Neural progenitor cell (in vitro differentiated cells): ENCODE measurements at places on chromosomes 5 and 9. TPM values are rescaled to one million over a fixed set of nuclear protein-coding genes. Genes with fewer than 3 reads are reported as not detected.

DNA sequence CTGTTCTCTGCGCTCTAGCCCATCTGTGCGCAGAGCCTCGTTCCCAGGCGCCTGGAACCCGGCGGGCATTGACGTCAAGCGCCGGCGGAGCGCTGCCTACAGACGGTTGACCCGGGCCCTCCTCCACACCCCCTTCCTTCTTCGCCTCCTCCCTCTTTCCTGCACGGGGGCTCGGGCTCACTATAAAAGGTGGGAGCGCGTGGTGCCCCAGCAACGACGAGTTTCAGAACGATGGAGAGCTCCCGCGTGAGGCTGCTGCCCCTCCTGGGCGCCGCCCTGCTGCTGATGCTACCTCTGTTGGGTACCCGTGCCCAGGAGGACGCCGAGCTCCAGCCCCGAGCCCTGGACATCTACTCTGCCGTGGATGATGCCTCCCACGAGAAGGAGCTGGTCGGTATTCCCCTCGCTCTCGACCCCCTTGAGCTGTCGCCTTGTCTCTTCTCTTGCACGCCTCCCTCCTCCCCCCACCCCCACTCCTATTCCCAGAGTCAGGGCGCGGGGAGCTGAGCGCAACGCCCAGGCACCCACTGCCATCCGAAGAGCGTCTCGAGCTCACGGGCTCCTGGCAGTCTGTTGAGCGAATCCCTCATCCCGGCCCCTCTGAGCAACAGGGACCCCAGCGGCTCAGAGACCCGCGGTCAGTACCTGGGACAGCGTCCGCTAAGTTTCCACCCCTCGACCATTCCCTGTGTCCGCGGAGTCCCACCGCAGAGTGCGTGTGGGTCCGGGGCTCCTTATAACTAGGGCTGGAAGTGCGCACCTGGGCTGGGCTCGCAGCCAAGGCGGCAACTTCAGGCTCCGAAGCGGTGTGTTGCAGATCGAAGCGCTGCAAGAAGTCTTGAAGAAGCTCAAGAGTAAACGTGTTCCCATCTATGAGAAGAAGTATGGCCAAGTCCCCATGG lies at the start of gene CARTPT:
CARTPT (plus strand) TSS at position 213 of the 902 bp plus-strand sequence; CDS start at position 232, 19 bp downstream.
- DNase-seq: peak; percentile 89

The LRRC70 gene
- total RNA-seq: 0.79 and 1.2 TPM in 2 replicates

The BTNL3 gene
- 0.34 TPM in 1 of 2 replicates, not detected in the other for total RNA-seq

GRCh38 chr5:34886392-34887119 lies 28.7 kb downstream of the RAD1 start:
- DNase-seq: no peak

GRCh38 chr5:159131951-159132350 lies 32.2 kb upstream of the EBF1 start:
- no peak for DNase-seq

DNA sequence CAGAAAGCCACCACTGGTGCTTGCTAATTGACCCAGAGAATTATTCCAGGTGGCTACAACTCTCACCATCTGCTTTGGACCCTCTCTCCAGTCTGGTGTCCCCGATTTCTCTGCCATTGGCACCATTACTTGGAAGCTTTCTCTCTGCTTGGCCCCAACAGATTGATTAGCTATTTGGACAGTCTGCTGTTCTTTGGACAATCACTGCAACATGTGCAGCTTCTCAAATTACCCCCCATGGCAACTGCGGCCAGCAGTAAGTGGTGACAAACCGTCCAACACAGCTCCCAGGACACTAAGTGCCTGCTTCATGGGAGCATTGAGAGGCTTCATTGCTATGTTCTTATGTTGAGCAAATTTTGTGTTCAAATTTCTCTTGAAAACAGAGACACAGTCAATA lies 309.8 kb downstream of the TAF11L14 start:
- no peak for DNase-seq

GRCh38 chr5:151030379-151030778 lies 10.0 kb downstream of the GPX3 start:
- DNase-seq: no peak

DNA sequence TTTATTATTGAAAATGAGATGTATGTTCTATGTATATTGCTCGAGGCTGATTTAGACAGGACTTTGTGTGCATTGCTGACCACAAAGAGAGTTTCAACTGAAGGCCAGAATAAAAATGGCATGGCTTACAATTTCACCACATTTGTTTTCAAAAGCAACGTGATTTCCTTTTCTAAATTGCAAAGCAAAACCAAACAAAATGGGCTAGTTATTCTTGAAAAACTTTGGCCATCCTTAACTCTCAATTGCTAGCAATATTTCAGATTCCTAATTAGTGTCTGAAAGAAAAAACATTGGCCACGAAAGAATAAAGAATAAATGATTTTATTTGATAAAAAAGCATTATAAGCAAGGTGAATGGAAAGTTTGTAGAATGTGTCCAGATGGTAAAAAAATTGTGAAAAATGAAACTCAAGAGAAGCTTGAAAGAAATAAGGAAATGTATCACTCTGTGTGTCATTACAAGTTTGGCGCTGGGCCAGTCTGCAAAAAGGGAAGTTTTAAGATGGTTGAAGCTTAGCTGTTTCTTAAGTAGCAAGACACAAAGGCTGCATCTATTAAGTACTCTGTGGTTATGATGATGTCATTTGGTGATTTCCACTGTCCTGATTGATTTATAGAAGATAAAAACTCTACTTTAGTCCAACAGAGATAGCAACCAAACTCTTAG lies 89.2 kb upstream of the PRLR start:
- DNase-seq: no peak

The CDX1 gene
- total RNA-seq: not detected in 2 replicates

The MCTP1 gene
- total RNA-seq: 2.9 and 3.7 TPM in 2 replicates

The TAF11L5 gene
- not detected in 2 replicates for total RNA-seq

The MIGA2 gene
- 10.8 and 39.1 TPM in 2 replicates for total RNA-seq

- peak; percentile 38 for DNase-seq
Observed at GRCh38 chr9:99253772-99254431, 31.8 kb downstream of the SEC61B start.

DNA sequence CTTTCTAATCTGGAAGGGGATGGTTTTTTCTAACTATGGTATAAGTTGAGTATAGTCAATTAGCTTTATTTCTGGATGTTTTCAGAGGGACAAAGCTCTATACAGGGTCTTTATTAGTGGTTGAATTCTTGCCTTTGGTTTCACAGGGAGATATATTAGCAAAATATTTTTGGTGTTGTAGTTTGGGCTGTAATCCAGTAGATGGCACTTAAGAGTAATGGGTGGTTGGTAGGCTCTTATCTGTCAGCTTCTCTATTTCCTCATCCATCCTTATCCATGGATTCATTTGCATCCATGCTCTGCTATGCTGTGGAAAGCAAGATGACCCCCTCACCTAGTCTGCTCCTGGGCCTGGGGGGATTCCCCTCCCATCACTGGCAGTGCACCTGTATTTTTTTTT lies 363.6 kb upstream of the CYLC2 start:
- DNase-seq: no peak

DNA sequence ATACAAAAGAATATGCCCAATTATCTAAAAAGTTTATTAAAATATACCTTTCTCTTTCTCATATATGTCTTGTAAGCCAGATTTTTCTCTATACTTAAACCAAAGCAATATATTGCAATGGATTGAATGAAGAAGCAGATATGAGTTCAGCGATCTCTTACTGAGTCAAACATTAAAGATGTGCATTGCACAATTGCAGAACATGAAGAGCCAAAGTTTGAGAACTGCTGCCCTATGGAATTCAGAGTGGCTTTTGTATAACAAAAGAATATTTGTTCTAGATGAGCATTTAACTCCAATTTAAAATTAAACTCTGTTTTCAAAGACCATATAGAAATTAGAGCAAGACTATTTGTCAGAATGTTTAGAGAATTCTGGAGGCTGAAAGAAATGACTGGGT lies 519.0 kb upstream of the DAB2 start:
- DNase-seq: no peak

The MYORG gene
- 0.03 and 0.04 TPM in 2 replicates for total RNA-seq

The SLU7 gene
- 41.2 and 48.5 TPM in 2 replicates for total RNA-seq

The PKD2L2 gene
- not detected in 2 replicates for total RNA-seq

DNA sequence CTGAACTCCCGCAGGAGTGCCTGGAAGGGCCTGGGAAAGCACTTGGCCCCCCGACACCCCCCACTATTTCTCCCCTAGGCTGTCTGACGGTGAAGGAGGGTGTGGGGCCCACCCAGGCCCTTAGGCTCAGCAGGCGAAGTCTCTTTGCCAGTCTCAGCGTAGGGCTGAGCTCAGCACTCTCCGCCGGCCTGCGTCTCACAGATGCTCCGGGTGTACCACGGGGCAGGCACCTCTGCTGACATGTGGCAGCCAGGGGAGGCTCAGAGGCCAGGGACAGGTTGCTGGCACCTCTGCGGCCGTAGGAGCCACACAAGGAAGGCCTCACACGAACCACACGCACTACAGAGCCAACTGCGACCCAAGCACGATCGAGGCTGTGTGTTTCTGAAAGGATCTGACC lies 114.2 kb downstream of the VAV2 start:
- DNase-seq: no peak

The TAF1L gene
- total RNA-seq: not detected in 2 replicates

- DNase-seq: peak; percentile 43
Observed at GRCh38 chr9:130860458-130861316, 25.6 kb downstream of the ABL1 start.

GRCh38 chr5:72386639-72387038 lies 66.5 kb downstream of the PTCD2 start:
- no peak for DNase-seq

The RANBP3L gene
- not detected in 2 replicates for total RNA-seq

GRCh38 chr9:121217609-121218292 lies 16.1 kb upstream of the RAB14 start:
- no peak for DNase-seq
